ENCODE measurements at places on chromosomes 7 and 10.

DNA sequence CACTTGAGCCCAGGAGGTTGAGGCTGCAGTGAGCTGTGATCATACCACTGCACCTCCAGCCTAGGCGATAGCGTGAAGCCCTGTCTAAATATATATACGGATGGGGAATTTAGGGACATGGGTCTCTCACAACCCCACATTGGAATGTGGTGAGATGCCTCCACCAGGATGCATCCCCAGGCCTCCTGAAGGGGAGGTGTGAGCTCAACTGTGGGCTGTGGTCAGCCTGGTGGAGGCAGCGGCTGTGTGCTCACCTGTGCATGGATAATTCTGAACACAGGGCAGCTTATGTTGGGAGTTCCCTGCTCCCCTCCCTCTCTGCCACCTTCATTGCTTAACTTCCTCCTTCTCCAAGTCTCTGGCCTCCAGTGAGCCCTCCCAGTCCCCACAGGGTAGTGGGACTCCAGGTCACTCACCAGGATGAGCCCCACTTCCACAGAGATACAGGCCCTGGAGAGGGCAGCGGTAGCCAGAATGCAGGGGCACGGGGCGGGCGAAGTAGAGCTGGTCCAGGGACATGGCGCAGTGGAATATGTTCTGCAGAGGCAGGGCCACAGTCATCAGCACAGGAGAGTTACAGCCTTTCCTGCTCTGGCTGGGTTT lies 30.4 kb downstream of the PYROXD2 start:
- DNase-seq: no peak

DNA sequence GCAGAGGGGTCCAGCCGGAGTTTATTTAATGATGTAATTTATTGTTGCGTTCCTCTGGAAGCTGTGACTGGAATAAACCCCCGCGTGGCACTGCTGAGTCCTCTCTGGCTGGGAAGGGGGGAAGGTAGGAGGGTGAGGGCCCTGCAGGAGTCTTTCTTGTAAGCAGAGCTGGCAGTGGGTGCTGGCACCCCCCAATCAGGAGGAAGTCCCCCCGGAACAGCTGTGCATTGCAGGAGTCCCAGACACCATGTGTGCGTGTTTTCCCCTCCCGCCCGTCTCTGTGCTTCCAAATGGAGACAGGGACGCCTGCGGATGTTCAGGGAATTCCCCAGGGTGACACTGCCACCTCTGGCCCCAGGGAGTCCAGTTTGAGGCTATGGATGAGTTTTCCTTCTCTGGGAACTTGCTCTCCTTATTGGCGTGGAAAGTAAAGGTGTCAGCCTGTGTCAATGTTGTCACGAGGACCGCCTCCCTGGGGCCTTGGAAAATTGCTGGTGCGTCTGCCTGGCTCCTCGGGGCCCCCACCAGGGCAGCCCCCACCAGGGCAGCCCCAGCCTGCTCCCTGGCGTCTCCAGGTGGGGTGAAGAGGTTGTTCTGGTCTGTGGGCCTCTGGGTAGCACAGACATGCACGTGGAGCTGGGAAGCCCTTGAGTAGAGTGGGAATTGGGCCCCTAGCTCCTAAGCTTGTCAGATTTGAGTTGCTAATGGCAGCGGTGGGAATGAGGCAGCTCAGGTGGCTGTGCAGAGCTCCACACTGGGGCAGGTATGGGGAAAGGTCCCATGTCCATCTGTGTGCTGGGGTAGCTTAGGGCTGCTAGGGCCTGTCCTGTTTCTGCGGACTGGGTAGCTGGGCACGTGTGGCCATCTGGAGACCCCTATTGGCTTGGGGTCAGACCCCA lies 2.7 kb downstream of the FZD9 start:
- no peak for DNase-seq

DNA sequence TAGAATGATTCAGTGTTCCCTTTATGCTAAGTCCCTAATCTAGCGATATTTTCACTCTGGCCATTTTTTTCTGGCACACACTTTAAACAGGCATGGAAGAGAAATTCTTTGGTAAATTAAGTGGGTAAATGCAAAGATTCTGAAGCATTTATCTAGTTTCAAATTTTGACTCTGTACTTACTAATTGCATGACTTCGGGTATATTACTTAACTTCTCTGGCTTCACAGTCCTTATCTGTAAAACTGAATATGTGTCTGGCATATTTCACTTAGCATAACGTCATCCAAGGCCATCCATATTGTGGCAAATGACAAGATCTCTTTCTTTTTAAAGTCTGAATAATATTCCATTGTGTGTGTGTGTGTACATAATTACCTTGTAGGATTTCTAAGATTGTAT lies 114.5 kb downstream of the MBL2 start:
- no peak for DNase-seq

DNA sequence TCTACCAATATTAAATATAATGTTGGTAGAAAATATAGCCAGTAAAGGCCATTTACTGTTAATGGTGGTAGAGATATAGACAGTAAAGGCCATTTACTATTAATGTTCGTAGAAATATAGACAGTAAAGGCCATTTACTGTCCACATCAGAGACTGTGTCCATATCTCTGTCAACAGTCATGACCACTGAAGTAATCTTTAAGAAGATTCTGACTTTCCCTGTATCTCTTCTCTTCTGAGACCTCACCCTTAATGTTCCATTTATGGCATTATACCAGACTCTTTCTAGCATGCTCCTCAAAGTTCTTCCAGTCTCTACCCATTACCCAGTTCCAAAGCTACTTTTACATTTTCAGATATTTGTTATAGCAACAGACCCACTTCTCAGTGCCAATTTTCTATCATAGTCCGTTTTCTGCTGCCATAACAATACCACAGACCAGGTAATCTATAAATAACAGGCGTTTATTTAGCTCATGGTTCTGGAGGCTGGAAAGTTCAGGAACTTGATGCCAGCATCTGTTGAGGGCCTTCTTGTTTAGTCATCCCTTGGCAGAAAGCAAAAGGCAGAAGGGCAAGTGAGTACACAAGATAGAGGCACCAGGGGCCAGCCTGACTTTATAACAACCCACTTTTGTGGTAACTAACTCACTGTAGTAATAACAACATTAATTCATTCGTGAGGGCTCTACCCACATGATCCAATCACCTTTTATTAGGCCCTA lies 7.9 kb upstream of the NUDCD3 start:
- no peak for DNase-seq

DNA sequence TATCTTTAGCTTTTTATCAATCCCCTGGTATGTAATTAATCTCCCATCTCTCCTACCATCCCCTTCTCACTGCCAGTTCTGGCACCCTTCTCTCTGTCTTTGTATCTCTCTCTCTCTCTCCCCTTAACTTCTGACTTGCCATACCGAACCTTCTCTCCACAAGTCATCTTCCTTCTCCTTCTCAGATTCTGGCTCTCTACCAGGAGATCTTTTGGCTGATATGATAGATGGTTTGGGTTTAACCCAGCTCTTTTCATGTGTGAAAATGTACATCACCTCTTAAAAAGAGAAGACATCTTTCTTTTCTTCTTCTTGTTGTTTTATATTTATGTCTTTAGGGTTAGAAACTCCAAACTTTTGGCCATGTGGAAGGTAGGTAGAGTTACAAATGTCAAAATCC lies 196.7 kb downstream of the HGF start:
- DNase-seq: no peak
